ENCODE measurements at places on chromosomes 7 and 10.

DNA sequence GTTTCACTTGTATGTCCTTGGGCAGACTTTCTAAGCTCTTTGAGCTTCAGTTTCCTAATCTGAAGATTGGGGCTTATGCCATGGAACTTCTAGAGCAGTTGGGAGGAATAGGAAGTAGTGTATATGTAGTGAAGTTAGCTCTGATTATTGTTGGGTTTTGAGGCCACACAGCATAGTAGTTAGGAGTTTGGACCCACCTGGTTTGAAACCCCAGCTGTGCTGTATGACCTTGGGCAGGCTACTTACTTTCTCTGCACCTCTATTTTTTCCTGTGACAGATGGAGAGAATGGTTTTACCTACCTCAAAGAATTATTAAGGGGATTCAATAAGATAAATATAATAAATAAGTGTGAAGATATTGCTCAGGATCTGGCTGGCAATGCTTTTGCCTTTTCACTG is 61.4 kb upstream of the ADRB1 start:
- no peak for DNase-seq

DNA sequence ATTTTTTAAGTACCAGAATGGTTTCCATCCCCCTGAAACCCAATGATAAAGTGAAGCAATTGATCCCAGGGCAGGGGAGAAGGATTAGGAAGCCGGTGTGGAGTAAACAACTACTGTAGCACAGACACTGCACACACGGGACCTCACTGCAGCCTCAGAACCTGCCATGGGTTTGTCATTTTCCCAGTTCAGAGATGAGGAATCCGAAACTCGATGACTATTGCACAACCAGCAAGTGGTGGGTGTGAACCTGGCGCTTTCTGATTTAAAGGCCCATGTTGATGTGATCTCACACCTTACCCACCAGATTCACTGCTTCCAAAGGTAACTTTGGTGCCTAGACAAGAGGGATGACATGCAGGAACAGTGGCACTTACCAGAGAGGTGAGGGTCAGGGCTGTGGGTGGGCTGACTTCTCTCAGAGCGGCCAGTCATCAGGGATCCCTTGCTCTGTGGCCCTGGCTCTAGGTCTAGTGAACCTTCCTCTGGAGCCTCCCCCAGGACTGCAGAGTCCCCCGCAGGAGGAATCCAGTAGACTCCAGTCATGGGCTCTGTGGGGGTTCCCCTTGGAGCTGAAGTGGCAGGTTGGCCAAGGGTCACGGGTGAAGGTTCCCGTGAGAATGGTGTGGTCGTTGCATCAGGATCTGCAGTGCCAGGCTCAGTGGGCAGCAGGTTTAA is 62.8 kb downstream of the PKD1L1 start:
- no peak for DNase-seq

DNA sequence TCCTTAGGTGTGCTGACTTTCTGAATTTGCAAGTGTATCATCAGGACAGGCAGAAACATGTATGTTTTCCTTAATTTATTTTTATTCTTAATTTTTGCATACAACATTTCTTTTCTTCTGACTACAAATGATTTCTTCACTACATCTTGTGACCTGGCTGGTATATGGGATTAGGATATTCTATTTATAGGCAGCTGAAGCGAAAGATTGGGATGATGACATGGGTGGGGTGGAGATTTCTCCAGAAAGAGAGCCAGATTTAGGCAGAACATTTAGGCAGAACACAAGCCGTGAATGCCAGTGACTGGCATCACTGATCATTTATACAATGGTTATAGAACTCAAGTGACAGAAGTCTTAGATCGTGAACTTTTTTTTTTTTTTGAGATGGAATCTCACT is 256.7 kb downstream of the KLF6 start:
- no peak for DNase-seq

DNA sequence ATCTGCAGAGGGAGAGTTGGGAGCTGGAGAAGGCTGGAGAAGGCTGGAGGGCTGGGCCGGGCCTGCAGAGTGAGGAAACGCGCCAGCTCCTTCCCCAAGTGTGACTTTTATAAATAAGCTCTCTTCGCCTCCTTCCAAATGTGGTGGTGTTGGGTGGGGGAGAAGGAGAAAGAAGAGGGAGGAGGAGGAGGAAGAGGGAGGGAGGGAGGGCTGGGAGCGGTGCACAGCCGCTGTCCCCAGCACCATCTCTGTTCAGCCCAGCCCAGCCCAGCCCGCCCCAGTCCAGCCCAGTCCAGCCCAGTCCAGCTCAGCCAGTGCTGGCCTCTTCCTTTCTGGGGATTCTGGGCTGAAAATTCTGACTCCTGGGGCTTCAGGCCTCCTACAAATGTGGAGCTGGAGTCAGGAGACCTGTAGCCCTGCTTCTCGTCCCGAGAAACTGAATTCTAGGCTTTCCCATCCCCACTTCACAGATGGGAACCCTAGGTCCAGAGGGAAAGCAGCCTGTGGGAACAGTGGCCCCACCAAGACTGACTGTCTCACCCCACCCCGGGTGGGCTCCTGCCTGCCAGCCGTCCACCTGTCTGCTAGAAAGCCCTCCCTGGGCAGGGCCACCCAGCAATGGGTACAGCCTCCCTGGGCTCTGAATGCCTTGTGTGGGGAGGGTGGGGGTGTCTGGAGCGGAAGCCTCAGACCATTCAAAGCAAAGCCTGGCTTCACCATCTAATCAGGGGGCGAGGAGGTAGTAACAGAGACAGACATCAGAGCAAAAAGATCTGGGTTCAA is 2.3 kb downstream of the STX1A start:
- DNase-seq, result no peak

GRCh38 chr7:3989723-3990122 is 688.7 kb downstream of the SDK1 start:
- DNase-seq, result no peak

DNA sequence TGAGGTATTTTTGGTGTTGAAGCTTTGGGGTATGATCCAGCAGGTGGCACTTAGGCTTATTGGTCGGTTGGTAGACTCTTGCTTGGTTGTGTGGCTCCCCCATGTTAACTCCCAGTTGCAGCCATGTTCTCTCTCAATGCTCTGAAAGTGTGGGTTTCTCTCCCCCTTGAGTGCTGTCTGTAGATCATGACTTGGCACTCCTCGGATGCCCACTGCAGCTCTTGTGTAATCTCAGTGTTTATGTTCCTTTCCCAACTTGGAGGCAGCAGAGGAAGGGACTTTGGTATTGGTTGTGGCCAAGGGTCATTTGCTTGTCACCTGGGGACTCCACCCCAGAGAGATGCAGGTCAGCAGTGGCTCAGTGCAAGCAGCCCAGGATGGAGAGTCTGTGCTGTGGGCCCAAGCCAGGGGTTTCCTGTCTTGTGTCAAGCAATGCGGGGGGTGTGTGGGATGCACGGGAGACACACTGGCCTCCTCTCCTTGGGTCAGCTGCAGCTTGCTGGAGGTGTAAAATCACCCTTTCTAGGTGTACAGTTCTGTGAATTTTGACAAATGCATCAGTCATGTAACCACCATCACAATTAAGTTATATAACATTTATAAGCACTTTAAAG is 36.9 kb downstream of the PIK3CG start:
- DNase-seq, result peak; percentile 18

GRCh38 chr7:115516341-115516740 is 514.2 kb downstream of the TFEC start:
- no peak for DNase-seq

GRCh38 chr10:132742837-132743194 is 43.1 kb downstream of the NKX6-2 start:
- no peak for DNase-seq

GRCh38 chr7:100914208-100914878 is 18.7 kb upstream of the ACHE start:
- DNase-seq, result no peak

DNA sequence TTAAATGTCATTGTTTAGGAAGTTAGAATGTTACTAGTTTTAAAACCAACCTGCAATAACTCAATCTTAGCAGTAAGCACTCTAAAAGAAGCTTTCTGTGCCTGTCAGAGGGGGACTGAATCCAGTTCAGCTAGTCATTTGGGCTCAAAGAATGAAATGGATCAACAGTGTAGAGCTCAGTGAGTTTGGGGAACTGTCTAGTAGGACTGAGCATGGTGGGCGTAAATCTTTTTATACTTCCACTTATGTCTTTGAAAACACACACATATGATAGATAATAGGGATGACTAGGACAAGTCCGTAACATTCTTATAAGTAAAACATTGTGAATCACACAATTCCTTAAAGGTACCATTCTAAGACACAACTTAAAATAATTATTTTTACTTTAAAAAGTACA is 11.5 kb downstream of the GSAP start:
- DNase-seq, result peak; percentile 80

DNA sequence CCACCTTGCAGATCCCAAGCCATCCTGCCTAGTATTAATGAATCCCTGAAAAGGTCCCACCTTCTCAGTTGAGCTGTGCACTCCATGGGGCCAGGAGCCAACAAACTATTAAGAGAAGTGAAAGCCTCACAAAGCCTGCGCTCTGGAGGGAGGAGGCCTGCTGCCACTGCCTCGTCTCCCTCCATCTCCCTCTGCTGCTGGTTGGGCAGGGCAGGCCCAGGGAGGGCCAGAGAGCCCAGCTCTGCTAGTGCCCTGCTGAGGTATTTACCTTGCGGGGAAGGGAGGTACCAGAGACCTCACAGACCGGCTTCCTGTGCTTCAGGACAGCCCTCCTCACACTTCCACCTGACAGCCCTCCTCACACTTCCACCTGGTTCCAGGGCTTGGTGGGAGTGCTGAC is 171.5 kb downstream of the SH3PXD2A start:
- no peak for DNase-seq

- no peak for DNase-seq
Observed at GRCh38 chr10:28186887-28187578, 115.8 kb downstream of the MPP7 start.

DNA sequence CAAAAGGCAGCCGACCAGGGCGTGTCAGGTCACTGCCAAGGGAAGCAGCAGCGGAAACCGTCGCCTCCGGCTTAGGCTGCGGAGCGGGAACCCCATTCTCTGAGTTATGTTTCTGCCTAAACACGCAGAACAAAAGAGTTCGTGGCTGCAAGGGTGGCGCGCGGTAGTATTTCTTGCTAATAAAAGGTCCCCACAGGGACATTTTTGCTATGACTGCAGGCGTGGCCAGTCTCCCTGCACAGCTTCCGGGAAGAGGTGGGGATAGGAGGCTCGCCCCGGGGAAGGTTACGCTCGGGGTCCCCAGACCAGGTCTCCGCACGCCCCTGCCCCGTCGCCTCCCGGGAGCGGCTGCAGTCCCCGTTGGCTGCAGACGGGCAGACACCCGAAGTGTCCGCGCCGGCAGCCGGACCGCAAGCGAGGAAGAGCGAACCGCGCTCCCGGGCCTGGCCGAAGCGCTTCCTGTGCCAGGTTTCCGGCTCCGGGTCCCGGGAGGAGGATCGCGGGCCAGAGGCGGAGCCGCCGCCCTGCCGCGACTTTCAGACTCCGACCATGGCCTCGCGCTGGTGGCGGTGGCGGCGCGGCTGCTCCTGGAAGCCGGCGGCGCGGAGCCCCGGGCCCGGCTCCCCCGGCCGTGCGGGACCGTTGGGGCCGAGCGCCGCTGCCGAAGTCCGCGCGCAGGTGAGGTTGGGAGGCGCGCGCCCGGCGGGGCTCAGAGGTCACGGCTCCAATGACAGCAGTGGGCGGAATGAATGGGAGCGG is at the start of gene PDSS1:
TSS of gene PDSS1 (plus strand) at position 539 of the 759 bp plus-strand sequence. CDS start at position 550, 11 bp downstream.
- peak; percentile 94 for DNase-seq

DNA sequence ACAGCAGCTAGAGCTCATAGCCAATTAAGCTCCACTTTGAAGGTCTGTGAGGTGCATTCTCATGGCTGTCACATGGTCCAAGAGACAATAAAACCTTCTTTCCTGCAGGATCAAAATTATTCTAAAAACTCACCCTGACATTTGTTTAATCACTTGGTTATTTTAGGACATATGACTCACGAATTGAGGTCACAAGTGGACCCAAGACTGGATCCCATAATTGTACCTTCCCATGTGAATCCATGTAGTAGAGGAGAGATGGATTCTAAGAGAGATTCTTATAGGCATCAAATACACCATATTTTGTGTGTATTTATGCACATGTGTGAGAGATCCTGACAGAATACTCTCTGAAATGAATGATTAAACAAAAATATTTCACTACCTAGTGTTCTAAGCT is 18.1 kb downstream of the POLR1F start:
- DNase-seq, result no peak

- no peak for DNase-seq
Observed at GRCh38 chr7:99579956-99580777, 17.9 kb upstream of the TMEM225B start.

DNA sequence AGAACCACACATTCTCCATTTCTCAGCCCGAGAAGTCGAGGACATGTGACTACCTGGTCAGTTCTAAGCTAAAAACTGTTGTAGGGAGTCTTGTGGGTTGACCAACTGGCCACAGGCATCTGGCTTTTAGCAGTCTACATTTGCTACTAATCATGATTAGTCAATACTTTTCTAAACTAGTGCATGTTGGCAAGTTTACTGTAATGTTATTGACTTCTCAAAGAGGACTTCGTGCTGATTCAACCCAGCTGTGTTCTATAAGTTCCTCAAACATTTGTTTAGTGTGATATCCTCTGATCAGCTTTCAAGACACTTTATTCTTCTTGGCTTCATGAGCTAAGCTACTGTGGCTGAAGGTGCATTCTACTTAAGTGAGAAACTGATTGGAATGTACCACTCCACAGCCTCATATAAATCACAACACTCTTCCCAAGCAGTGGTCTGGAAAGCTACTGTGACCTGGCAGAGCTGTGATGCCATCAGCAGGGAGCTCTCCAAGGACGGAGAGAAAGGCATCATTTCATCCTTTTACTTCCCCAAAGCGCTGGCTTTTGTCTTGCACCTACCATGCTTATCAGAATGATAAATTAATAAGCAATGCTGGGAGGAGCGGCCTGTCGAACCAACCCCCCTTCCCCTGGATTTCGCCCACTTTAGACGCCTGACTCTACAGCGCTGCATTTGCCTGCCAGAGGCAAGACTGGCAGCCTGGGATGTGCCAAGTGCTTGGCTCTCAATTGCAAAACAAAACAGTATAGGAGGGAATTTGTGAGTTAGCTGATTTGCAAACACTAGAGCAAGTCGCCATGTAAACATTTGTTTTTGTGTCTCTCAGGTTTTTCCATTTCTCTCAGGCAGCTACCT is 206.7 kb upstream of the PLXNA4 start:
- DNase-seq, result no peak

- peak; percentile 46 for DNase-seq
Observed at GRCh38 chr7:33237036-33237435, 107.7 kb downstream of the BBS9 start.

DNA sequence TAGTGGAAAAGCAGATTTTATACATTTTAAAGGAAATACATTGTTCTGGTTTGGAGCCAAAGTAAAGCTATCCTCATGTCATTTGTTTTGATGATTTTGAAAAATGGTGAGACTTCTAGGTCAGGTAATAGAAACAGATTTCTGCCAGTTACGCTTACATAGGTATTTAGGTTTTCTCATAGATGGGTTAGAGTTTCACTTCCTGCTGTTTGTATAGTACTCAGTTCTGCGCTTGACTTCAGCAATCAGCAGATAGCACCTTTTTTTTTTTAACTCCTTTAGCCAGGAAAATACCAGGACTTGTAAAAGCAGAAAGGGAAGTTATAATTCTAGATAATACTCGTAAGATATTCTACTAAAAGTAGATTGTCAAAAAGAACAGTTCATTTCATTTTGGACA is 209.8 kb upstream of the POM121L12 start:
- no peak for DNase-seq

DNA sequence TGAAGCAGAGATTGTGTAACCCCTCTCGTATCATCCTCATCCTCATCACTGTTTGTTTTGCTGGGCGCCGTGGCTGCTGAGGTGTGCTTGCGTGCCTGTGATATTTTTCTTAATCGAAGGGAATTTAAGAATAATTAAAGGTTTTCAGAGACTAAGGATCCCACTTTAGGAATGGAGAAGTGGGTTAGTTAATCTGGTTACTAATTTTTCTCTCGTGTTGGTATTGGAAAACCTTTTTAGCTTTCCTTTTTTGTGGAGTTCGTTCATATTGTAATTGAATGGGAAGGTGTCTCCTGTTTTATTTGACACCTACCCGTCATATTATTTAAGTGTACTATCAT is 1.3 kb downstream of the UBN2 start:
- DNase-seq, result no peak
